ENCODE measurements at places on chromosomes 4 and X.
A peak's percentile ranks its signal among the peaks of the same experiment; 100 is the strongest.

GRCh38 chr4:25953740-25954139 lies 39.7 kb downstream of the SMIM20 start:
- DNase-seq = no peak

DNA sequence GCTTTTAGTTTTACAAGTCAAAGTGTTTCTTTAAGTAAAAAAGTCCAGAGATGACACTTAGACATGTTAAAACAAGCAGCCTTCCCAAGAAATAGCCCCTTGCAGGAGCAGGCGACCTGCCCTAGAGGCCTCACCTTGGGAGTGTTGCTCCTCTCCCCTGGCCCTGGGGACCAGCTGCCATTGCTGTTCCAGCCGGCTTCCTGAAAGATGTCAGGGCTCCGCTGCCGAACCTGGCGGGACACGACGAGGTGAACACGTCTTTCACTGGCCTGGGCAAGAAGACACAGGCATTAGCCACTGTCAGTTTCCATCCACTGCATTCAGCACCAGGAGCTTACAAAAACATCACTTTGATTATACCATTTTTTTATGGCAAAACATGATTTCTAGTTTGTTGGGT lies 104.1 kb downstream of the FIP1L1 start:
- DNase-seq = no peak

- no peak for DNase-seq
Measured at GRCh38 chr4:149166876-149167275, 648.8 kb downstream of the IQCM start.

GRCh38 chr4:22676063-22676462 lies 16.7 kb upstream of the GBA3 start:
- no peak for DNase-seq

GRCh38 chr4:136939781-136940180 lies 592.5 kb downstream of the PCDH18 start:
- no peak for DNase-seq

- no peak for DNase-seq
Measured at GRCh38 chrX:14902537-14902936, 29.3 kb downstream of the MOSPD2 start.

GRCh38 chr4:82893942-82894341 lies 3.0 kb upstream of the SEC31A start:
- no peak for DNase-seq

- peak; percentile 34 for DNase-seq
Measured at GRCh38 chr4:154332681-154333421, 158.7 kb downstream of the DCHS2 start.

GRCh38 chrX:153969904-153970356 lies 1.7 kb downstream of the HCFC1 start:
- DNase-seq = no peak

GRCh38 chr4:76002176-76002575 lies 5.1 kb downstream of the CXCL9 start:
- DNase-seq = no peak

- no peak for DNase-seq
Measured at GRCh38 chr4:61545902-61546480, 345.9 kb downstream of the ADGRL3 start.

- no peak for DNase-seq
Measured at GRCh38 chrX:65582450-65583082, 48.0 kb upstream of the LAS1L start.

GRCh38 chr4:26321373-26322221 lies 783 bp downstream of the RBPJ start:
- no peak for DNase-seq

GRCh38 chr4:3043282-3044020 lies 30.9 kb downstream of the HTT-AS start:
- no peak for DNase-seq

GRCh38 chr4:165288639-165289422 lies 38.6 kb upstream of the MSMO1 start:
- DNase-seq = no peak

DNA sequence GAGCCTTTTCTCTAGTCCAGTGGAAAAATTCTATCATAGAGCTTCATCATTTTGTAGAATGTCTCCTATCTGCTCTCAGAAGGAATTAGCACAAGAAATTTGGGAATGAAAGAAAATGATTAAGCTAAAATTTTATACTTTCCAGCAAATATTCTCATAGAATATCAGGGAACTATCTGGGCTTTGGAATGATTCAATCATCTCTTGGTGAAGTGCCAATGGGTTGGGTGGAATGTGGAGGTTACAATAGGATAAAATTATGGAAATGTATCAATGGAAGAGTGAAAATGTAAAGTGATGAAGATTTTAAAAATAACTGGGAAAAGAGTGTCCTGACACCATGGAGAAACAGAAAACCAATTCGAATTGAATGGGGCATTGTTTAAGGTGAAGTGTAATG lies 119.0 kb upstream of the MID1 start:
- DNase-seq = no peak

DNA sequence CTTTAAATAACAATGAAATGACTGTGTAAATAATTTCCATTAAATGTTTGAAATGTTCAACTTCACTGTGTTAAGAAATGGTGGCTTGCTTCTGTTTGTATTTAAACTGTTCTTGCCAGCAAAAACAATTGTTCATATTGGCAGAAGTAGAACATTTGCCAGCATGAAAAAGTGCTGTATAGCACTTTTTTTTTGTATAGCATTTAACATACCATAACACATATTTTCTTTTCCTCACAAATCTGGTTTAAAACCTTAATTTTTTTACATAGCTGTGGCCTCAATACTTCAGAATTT lies 94.1 kb downstream of the COX18 start:
- no peak for DNase-seq

GRCh38 chrX:73448379-73448778 lies 1.5 kb downstream of the CDX4 start:
- DNase-seq = no peak
